Adipocyte (in vitro differentiated cells): ENCODE measurements at places on chromosomes 5 and 9.

DNA sequence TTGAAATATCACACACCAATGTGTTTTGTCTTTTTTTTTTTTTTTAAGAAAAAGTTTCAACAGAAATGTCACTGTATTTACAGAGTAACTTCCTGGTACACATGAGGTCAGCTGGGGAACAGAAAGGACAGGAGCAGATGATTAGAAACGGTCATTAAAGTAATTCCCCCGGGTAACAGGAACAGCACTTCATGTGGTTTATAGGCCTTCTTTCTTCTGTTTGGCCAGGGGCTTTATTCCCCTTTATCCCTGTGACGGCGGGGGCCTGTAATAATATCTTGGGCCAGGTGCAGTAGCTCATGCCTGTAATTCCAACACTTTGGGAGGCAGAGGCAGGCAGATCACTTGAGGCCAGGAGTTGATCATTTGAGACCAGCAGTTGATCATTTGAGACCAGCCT is 30.5 kb upstream of the MSH3 start:
- no peak for DNase-seq

DNA sequence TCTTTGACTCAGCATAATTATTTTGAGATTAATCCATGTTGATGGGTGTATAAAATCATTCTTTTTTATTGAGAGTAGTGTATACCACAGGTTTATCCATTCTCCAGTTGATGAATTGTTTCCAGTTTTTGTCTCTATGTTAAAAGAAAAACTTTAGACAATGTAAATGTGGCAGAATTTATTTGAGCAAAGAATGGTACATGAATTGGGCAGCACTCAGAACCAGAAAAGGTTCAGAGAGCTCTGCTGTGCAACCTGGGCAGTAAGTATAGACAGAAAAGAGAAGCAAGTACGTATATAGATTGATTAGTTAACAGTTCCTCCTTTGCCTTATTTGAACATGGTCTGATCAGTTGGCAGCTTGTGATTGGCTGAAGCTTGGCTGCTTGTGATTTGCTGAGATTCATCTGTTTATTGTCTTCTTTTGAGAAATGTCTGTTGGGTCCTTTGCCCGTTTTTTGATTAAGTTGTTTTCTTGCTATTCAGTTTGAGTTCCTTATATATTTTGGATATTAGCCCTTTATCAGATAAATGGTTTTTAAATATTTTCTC is 41.4 kb downstream of the CDC42SE2 start:
- no peak for DNase-seq

- DNase-seq = no peak
Observed at GRCh38 chr5:3650320-3650719, 54.7 kb downstream of the IRX1 start.

DNA sequence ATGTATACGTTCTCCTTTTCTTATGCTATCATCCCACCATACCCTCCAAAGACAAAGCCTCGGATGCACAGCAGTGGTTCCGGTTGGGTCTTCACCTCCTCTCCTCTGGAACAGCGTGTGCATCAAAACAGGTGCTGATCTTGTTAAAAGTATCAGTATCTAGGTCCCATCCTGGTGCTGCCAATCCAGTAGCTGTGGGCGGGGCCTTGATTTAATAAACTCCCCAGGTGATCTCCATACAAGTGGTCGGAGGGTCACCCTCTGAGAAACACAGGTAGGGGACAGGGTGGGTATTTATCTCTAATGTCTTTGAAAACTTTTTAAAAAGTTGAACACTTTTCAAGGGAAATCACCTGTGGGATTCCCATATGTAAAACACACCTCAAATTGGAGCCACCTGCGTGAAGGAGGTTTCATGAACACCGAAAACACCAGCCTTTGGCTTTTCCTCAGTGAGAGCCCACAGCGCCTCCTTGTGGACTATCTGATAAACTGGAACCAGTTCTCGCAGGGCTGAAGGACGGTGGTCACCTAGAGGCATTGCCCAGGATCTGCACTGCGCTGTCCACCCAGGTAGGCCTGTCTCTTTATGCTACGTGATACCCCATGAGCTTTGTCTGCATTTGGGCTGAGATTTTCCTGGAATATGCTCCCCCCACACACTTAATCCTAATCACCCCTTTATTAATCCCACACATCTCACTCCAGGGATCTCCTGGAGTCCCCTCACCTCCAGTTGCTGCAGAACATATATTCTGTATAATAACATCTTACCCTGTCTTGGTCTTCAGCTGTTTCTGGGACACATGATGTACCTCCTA is 80.5 kb upstream of the EPB41L4B start:
- peak; percentile 72 for DNase-seq

DNA sequence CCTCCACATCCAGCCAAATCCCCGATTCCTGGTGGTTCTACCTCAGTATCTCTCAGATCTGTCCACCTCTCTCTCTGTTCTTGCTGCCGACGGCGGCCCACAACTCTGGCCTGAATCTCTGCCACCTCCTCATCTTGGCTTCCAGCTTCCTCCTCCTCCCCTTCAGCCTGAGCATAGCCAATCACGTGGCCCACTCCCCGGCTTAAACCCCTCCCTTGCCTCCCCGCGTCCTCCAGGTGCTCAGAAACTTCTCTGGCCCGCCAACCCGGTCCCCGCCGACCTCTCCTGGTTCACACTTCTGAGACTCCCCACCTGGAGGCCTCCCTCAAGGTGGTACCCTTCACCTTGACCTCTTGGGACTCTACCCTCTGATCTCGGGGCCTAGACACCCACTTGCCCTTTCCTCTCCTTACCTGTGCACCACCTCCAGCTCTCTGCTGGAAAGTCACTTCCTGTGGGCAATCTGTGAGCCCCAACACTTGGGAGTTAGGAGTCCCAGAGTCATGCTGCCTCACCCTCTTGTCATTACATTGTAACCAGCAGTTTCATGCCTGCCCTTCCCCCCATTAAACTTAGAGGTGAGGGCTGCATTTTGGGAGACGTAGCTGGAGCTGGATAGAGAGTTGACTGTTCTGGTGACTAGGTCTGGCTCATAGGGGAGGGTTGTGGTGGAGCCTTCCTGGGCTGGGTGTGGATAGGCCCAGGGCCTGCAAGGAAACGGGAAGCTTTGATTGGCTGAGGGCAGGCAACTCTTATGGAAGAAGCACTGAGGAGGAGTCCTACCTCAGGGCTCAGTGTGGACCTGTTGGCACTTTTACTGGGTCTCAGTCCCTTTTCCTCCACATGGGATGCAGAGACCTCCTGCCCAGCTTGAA is 4.5 kb upstream of the SET start:
- peak; percentile 73 for DNase-seq

GRCh38 chr9:21481470-21482056 is 550 bp downstream of the IFNE start:
- DNase-seq = peak; percentile 18

GRCh38 chr5:93791518-93791972 is 50.1 kb upstream of the POU5F2 start:
- DNase-seq = no peak

DNA sequence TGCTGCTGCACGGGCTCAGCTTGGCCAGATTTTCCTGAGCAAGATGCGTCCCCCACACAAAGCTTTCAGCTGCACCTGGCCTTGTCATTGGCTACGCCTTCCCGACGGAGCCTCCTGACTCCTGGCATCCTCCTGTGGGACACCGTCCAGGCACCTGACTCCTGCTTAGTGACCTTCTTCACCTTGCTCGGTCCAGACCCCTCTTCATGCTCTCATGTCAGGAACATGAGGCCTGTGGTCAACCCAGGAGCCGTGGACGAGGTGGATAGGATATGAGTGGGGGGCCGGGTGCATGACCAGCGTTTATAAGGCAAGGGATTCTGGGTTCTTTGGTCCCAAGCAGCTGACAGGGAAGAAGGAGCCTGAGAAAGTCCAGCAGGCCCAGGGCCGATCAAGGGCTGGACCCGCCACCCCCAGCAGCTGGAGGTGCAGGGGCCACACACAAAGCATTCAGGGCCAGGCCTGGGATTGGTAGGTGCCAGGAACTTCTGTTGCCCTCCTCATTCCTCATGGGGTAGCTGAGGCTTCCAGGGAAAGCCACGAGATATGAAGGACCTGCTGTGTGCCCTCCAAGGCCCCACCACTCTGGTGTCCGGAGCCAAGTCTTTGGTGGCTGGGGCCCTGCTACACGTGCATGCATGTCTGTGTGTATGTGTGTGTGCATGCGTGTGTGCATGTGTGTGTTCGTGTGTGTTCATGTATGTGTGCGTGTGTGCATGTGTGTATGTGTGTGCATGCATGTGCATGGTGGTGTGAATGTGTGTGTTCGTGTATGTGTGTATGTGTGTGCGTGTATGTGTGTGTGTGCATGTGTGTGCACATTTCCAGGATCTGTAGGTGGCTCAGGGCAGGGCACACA is 34.9 kb downstream of the SLC6A3 start:
- DNase-seq = no peak

GRCh38 chr5:158531860-158532259 is 567.9 kb downstream of the EBF1 start:
- peak; percentile 33 for DNase-seq

DNA sequence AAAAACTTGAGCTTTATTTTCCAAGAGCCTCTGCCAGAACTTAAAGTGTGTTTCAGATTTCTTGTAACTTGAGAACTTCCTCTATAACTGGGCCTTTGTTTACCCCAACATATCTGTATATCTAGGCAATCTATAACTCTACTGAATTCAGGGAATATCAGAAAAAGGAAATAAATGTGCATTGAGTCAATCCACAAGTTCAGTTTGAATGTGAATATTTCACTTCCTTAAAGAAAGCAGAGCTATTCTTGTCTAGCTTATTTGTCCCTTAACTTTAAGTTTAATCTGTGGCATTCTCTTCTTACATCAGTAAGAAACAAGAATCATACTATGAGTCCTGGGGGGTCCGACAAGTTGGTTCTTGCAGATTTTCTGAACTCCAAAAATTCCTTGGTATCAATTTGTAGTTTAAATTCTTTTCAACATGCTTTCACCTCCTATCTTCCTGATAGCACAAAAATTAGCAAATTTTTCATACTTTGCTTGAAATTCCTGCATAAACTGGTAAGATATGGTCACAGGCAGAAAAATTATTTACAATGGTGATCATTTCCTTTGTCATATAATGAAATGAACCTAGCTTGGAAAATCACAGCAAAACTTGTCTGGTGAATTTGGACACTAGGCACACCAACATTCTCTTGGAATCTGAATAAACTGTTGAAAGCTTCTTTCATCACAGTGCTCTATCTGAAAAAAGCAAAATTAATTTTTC is 19.8 kb upstream of the ITGA1 start:
- no peak for DNase-seq

GRCh38 chr9:7150153-7150890 is 392.5 kb downstream of the KDM4C start:
- no peak for DNase-seq

DNA sequence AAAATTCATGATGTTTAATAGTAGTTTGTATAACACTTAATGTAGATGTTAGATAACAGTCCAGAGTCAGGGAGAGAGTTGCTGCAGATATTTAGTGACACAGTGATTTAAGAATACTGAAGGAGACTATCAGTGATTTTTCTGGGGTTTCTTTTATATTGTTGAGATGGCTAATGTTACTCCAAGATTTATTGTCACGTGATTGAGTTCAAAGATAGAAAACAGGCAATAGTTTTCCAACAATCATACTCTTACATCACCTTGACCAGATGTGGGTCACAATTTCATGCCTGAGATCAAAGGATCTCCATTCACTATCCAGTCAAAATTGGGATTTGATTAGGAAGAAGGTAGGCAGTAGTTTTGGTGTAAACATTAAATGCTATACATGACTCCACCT is 580.0 kb upstream of the ARRDC3 start:
- no peak for DNase-seq

DNA sequence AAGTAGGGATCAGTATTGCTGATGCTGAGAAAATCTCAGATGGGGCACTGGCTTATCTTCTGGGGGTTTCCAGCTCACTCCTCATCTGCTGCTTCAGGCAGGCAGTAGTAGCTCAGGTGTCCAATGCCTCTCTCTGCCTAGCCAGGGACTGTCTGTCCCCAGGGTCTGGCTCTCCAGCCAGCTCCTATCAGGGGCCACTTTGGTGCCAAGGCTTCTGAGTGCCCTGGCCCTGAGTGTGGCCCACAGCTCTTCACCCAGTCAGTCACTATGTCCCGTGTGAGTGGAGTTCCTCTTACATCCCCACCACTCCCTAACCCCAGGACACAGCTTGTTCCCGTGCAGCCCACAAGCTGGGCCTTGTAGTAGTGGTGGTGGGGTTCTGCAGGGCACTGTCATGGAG is 251.5 kb downstream of the HSPA4 start:
- DNase-seq = no peak

GRCh38 chr5:115661101-115661500 is 35.3 kb upstream of the TMED7 start:
- DNase-seq = peak; percentile 30

DNA sequence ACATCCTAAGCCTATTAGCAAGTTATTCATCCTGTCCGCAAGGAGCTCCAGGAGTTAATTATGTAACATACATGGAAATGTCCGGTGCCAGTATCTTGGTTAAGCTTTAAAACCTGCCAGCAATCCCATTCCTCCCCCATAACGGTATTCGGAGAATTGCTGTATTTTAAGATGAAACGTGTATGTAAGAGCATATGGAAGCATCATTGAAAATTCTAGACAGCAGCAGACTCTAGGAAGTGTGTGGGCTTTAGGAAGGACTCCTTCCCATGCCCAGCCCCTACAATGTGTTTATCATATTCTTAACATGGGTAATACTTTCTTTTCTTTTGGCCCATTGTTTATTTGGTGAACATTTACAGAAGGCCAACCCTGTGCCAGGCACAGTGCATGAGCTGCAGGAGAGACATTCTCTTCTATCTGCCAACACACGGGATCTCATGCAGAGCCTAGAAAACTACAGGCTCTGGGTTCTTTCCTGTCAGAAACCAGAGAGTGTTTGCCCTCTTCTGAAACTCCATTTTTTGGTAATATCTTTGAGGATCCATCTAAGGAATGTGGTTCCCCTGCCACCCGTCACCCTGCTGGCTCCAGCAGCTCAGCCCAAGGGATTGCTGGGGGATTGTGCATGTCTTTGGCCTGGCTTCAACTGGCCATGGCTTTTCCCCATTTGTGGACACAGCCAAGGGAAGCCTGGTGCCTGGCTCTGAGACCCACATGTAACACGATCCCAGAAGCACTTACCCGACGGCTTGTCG is 15.1 kb downstream of the ANGPTL2 start:
- no peak for DNase-seq

- peak; percentile 15 for DNase-seq
Observed at GRCh38 chr5:157828105-157828943, 30.6 kb downstream of the CLINT1 start.

DNA sequence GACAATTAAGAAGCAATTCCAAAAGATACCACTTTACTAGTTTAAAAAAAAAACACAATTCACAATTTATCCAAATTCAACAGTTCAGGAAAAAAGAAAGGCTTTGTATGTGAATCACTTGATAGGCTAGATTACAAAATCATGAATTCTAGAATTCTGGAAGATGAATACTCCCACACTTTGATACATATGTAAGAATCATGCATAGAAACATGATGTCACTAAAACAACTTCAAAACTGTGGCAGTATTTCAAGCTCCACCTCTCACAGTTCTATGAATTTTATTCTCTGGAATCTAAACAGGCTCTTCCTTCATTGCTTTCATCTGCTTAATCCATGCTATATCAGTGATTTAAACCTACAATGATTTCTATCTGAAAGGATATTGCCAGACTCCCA is 51.0 kb downstream of the GNAQ start:
- DNase-seq = peak; percentile 67
